ENCODE measurements at places on chromosomes 12 and 14. TPM values are rescaled to one million over a fixed set of nuclear protein-coding genes. Genes with fewer than 3 reads are reported as not detected.

NFATC4 gene
- total RNA-seq, result 93.4 TPM

HCAR1 gene
- total RNA-seq, result not detected

DNA sequence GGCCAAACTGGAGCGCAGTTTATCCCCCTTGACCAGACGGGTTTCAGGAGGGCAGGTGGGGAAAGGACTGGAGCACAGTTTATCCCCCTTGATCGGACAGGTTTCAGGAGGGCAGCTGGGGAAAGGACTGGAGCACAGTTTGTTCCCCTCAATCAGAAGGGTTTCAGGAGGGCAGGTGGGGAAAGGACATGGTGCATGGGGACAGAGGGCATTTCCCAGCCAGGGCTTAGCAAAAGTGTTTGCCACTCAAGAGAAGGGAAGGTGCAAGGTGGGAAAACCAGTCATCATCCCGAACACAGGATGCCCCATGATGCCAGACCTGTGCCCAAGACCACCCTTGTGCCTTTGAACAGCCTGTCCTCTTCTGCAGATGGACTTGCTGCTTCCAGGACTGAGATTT, 54.7 kb downstream of the SPTB start:
- no peak for DNase-seq

DNA sequence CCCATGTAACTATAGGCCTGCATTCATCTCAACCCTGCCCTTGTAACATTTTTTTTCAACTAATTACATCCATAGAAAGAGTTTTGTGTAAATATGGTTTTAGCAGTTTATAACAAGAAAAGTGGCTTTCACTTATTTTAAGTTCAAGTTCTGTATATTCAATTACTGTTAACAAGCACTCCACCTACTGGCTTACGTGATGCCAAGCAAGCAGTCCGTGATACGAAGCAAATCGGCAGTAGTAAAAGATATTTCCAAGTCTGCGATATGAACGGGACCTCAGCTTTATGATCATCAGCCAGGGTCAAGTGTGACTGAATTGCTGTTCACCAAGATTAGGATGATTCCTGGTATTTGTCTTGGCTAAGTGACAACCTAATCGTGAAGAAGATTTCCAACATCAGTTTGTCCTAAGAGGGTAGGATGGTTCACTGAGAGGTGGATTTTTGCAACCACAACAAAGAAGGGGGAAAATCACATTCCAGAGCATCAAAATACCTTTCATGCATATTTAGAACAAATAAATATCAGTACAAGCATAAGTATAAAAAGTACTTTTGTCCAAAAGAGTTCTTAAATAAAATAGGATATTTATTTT, 456.2 kb downstream of the FOXG1 start:
- no peak for DNase-seq

DNA sequence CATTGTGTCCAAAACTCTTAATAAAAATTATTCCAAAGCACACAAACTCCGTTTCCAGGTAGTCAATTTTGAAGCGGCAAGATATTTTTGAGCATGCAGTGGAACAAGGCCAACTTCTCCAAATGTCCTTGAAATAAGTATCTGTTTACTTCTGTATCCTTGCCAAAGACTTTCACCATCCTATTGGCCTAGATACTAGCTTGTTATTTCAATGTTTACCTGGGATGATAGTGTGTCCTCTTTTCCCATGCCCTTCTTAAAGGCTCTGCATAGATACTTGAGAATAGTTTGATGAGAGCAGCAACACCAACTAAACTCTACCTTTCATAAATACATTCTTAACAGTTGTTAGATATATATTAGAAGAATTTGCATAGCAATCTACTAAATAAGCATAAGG, 160.9 kb downstream of the KCNC2 start:
- DNase-seq, result no peak

TSPAN8 gene
- 0.22 TPM for total RNA-seq

GRCh38 chr14:68521961-68522509, 270.8 kb downstream of the ZFP36L1 start:
- DNase-seq, result no peak

DNA sequence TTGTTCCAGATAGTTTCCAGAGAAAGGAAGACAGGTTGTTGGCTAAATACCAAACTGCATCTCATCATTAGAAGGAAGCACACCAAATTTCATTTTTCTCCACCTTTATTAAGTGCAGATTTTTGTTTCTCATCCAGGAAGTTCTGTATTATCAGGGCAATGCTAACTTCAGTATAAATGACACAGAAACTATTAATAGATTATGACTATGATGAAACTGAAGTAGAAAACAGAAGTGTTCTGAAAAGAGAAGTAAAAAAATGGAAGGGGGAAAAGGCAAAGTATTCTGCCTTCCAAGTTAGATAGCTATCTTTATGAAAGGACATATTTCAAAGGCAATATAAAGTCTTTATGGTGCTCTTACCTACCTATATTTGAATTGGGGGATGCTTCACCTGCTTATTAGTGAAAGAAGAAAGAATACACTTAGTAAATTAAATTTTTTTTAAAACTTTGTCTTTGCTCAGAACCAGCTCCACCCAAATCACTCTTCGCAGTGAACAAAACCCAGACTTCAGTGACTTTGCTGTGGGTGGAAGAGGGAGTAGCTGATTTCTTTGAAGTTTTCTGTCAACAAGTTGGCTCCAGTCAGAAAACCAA, 223.9 kb downstream of the PTPRO start:
- no peak for DNase-seq

DNA sequence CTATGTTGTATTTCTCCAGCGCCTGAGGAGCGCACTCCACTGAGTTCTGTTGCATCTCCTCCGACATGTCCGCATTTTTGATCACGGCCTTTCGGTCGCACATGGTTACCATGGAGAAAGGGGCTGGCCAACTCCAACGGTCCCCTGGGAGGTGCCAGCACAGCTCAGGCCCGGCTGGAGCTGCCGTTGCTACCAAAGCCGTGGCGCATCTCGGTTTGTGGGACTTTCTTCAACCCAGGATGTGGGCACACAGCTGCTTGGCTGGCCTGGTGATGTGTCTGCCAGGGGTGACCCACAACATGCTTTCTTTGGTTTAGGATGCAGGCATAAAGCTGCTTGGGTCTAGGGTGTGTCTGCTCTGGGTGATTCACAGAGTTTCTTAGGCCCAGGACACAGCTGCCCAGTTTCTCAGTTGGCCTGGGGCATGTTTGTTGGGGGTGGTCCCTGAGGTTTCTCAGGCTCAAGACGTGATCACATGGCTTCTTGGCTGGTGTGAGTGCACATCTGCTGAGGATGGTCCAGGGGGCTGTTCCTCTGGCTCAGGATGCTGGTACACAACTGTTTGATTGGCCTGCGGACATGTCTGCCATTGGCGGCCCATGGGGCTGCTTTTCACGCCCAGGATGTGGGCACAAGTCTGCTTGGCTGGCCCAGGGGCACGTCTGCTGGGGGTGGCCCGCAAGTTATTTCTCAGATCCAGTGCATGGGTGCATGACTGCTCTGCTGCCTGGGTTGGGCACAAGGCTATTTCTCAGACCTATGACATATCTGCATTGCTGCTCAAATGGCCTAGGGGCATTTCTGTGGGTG, 25.9 kb upstream of the GTF2A1 start:
- DNase-seq, result no peak

- no peak for DNase-seq
Observed at GRCh38 chr14:53472306-53472705, 319.2 kb upstream of the DDHD1 start.

- DNase-seq, result no peak
Observed at GRCh38 chr12:44053549-44054127, 217.8 kb downstream of the TMEM117 start.

DNA sequence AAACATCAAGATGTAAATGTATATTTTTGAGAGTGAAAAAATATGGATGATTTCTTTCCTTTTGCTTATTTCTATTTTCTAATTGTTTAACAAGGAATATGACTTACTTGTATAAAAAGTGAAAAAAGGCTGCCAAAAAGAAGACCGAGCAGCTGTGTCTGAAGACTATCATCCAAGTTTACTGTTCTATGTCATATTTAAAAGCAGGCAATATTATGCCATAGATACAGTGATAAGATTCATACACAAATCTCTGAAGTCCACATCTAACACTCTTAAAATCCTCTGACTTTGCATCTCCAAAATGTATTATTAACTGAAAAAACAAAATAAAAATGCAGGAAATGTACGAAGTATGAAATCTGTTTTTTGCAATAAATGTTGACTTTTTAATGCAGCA, 109.1 kb downstream of the SEC23A start:
- no peak for DNase-seq

GRCh38 chr12:119998471-119999245, 9.6 kb downstream of the BICDL1 start:
- DNase-seq, result no peak

DNA sequence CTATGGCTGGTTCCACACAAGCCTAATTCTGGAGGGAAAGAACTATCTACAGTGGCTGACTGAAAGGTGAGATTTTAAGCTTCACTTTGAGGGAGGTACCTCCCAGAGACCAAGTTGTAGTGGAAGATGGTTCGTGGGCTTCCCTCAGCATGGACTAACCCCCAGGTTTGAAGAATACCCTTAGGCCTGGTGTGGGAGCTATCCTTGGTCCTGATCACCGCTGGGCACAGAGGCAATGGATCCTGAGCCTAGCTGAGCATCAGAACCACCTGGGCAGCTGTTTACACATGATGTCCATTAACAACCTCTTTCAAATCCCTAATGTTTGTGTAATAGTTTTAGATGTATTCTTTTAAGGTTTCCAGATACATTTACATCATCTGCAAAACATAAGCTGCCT, 10.3 kb downstream of the DAO start:
- DNase-seq, result no peak

PGF gene
- 2.3 TPM for total RNA-seq

TAS2R13 gene
- total RNA-seq, result 0.49 TPM

DNA sequence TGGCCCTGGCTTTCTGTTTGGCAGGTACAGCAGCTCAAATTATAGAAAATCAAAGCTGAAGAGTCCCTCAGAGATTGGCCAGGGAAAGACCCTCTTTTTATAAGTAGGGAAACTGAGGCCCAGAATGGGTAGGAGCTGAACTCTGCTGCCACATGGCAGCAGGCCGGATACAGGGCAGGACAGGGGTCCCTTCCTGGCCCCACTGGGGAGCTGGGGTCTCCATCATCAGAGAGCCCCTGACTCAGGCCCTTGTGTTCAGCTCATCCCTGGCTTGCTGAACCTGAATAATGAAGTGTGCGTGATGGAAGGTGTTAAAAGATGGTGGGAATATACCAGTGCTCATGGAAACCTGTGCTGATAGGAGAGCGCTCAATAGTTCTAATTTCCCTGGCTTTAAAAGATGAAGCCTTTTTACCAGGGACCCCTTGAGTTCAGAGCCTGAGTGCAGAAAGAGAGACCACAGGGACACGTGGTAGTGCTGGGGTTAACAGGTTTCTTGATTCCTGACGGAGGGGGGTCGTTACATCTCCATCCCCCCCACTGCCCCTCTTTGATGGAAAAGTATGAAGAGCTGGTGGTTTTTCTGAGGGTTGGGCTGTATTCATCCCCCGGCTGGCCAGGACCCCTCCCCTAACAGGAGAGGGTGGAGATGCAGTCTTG, 4.4 kb downstream of the DLK1 start:
- DNase-seq, result no peak

DNA sequence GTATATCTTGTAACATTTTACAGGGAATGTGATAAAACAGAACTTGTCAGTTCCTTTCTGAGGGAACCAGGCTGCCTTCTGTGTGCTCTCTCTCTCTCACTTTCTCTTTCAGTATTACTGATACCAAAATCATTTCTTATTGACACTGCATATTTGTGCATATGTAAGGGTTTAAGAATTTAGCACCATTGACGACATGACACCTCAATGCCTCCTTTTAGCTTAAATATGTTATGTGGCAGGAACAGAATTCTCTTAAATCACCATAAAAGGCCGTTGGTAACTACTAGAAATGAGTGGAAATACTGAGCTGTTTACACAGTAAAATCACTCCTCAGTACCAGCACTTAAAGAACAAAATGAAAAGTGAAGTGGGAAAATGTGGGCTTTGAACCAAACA, 457.7 kb upstream of the SYT1 start:
- DNase-seq, result no peak

ADGRD1 gene
- total RNA-seq, result 4.7 TPM

DNA sequence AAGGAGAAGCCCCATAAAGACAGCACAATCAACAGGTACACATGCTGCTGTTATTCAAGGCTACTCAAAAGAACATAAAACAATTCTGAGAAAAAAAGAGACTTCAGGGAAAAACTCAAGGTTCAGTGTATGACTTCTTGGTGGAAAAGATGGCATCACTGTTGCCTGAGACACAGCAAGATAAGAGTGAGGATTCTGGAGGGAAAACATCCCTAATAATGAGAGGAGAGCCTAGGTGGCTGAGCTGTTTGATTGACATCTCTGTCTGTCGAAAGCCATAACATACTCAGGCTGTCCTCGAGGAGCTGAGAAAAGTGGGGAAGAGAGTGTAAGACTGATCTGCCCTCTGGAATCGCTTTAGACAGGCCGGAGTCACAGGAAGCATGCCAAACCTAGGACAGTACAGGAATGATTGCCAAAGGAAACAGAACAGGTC, 193.4 kb upstream of the AMIGO2 start:
- no peak for DNase-seq

- DNase-seq, result no peak
Observed at GRCh38 chr14:83101846-83102245, 1568.2 kb upstream of the SEL1L start.

TAPBPL gene
- 5.2 TPM for total RNA-seq

CORO1C gene
- total RNA-seq, result 325 TPM

DNA sequence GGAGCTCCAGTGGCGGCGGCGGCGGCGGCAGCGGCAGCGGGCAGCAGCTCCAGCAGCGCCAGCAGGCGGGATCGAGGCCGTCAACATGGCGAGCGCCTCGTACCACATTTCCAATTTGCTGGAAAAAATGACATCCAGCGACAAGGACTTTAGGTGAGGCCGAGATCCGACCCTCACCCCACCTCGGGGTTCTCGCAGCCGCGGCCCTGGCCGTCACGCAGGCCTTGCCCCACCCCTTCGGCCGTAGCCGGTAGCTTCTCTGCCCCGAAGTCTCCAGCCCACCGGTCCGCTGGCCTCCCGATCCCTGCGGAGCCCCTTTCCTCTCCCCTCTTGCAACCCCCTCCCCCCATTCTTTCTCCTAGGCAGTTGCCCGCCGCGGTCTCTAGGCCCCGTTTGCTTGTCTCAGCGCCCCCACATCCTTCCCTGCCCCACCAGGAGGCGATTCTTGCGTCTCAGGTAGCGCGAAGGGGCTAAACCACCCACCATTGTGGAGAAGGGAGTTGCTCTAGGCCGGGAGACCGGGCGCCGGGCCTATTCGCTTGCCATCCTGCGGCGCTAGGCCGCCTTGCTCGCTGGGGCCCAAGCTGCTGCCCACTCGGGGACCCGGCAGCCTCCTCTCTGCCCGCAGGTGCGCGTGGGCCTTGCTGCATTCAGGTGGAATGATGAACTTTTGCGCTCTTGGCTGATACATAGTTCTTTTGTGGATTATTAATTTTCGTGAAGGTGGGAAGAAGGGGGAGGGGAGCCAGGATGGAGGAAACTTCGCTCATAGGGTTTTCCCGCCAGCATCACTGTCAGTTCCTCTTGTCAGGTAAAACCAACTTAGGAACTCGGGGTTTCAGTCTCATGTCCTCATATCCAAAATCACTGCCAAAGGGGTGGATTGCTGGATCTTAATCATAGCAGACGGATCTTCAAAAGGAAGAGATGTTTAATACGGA, 745 bp downstream of the CAND1 start:
- no peak for DNase-seq
